AG08396 (cell line): ENCODE measurements at places on chromosomes 5 and 9.

GRCh38 chr9:128341435-128341849 lies 1.1 kb downstream of the SLC27A4 start:
- peak; percentile 81 for DNase-seq

DNA sequence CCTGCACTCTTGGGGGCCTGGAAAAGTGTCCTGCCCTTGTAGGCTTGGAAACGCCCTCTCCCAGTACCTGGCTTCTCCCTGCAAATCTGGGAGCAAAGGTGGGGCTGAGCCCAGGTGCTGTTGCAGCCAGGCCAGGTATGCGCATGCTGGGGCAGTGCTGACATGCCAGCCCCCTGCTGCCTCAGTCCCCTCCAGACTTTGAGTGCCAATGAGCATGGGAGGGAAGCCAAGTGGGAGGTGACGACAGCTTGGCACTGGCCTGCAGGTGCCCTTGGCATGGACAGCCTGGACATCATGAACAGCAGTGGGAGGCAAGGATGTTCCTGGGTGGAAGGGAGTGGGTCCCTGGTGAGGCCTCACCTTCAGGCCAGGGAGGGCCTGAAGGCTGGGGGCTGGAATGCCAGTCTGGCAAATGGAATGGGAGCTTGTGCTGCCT lies 1494.4 kb upstream of the NUDT12 start:
- no peak for DNase-seq

- DNase-seq, result no peak
Observed at GRCh38 chr9:6072453-6072852, 57.0 kb upstream of the RANBP6 start.

GRCh38 chr5:113548396-113548795 lies 34.9 kb downstream of the YTHDC2 start:
- DNase-seq, result no peak

- no peak for DNase-seq
Observed at GRCh38 chr5:50965654-50966375, 299.4 kb downstream of the PARP8 start.

DNA sequence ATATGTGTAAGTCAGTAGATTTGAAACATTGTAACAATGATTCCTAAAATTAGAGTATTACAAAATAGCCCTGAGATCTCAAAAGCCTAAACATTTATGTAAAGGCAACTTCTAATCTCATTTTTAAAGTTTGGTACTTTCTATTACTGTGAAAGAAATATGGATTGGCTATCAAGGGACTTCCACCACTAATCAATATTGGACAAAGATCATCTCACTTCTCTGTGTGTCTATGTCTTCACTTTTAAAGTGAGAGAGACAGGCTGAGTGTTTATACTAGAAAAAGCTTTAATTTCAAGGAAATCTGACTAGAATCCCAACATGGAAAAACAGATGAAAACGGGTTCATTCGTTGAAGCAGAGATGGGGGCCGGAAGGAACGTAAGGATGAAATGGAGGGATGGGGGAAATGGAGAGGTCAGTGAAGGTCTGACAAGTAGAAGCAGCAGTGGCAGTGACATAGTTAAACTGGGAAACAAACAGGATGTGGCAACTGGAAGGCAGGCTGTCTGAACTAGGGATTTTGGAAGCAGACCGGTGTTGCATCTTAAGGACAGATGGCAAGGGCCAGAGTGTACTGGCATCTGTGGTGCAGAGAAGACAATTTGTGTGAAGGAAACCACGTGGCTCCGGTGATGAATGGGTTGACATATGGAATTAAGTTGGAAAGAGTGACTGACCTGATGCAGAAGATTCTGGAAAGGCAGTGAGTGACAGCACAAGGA lies 60.8 kb downstream of the PDE4D start:
- DNase-seq, result no peak

GRCh38 chr5:94691291-94691690 lies 72.8 kb downstream of the SLF1 start:
- no peak for DNase-seq

GRCh38 chr5:85320495-85320894 lies 935.8 kb upstream of the EDIL3 start:
- DNase-seq, result no peak

- no peak for DNase-seq
Observed at GRCh38 chr5:59597690-59598546, 295.6 kb downstream of the PDE4D start.

DNA sequence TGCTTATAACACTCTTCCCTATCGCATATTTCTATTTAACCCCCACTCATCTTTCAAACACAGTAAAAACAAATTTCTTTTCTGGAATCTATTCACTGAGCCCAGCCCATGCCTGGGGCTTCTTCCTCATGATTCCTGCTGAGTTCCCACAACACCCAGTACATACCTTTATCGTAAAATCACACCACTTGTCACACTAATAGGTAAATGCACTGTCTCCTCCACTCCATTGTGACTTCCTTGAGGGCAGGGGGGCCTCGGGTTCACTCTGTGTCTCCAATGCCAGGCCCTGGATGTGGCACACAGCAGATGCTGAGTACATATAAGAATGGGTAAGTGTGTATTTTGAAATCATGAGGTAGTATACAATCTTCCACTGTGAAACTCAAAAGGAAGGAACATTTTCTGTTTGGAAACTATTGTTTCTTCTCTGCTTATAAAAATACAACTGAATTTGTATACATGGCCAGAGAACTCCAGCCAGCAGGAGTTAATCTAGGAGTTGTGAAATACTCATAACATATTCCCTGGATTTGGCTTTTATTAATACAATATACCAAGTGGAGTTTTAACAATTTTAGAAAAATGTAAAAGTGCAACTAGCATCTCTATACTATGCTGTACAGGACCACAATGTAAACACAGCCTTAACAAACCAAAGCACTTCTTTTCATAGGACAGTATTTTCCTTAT lies 7.2 kb downstream of the PLK2 start:
- no peak for DNase-seq

DNA sequence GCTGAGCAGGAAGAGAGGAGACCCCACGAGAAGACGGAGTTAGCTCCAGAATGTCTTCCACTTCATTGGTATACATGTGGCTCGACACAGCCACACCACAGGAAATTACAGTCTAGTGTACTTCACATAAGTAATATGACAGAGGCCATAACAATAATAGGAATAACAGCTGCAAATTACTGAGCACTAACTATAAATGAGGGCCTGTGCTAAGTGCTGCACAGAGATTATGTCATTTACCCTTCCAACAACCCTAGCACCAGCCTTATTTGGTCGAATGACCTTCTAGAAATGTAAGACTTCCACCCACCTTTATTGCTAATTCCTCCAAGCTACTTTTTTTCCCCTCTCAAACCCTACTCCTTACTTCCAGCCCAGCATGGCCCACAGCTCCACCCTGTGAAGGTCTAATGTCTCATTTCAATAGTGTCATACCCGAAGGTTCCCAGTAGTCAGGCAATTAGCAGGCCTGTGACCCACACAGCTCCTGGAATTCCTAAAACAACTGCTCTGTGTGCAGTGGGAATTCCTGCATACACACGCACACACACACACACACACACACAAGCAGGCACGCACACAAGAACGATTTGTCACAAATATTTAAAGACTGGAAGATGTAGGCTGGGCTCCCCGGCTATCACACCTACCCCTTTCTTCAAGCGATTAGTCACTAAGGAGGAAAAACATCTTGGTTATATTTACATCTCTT lies 134.5 kb downstream of the FRMD3 start:
- DNase-seq, result peak; percentile 35

DNA sequence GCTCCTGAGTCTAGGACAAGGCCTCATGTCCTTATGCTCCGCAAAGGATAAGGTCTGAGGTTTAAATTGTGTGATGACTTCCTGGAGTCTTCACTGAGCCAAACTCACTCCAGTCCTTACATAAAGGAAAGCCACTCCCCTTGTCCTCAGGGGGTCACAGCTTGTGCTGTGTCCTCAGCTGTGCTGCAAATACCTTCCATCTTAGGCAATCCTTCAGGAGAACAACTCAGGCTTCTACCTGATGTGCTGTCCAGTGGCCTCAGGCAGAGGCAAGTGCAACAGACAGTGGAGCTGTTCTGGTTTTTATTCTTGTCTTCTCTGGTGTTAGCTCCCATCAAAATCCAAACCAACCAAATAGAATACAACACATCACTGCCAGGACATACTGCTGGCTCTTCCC lies 151.5 kb downstream of the TAF11L14 start:
- DNase-seq, result no peak

GRCh38 chr5:40928886-40929448 lies 19.7 kb downstream of the C7 start:
- no peak for DNase-seq

GRCh38 chr5:143850050-143850683 lies 38.2 kb downstream of the HMHB1 start:
- no peak for DNase-seq

DNA sequence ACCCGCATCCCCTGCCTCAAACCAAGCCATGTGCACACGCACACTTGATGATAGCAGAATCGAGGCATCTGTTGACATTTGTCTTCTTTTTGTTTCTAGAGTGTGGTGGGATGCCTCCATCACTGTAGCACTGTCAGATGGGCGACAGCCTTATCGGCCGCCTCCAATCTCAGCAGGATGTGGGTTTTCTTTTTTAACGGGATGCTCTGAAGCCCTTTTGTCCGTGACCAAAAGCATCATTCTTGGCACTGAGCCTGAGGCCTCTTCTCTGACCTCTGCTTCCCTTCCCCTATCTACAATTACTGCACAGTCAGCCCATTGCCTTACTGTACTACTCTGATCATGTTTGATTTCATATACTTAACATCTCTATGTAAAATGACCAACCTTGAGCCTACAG lies 78.3 kb downstream of the LMNB1 start:
- no peak for DNase-seq

- no peak for DNase-seq
Observed at GRCh38 chr9:102405218-102405867, 589.8 kb upstream of the CYLC2 start.

DNA sequence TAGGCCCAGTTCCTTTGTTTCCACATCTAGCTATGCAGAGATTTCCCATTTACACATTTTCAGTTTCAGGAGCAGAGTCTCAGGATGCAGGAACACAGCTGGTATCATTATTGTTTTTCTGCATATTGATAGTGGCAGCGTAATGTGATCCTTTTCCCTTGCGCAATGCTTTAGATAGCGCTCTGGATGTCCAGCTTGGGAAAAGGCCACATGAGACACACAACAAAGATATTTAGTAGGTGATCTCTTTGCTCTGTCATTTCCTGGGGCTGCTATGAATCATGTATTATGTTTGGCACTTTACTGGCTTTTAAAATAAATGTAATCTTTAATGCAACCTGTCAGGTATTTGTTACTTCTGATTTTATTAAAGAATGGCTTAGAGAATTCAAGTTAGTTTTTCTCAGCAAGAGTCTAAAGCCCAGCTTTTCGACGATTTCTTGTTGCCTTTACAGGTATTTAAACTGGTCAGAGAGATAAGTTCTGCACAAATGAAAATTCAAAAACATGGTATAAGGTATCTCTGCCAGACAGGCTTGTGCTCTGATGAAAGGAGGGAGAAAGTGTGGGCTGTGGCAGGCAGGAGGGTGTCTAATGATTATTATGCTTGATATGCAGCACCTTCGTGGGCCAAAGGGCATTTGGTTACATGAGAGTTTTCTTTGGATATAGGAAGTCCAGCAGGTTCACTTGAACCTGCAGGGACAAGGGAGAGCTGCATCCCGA lies 42.2 kb downstream of the PTTG1 start:
- peak; percentile 36 for DNase-seq

- peak; percentile 25 for DNase-seq
Observed at GRCh38 chr9:120579139-120580050, 572 bp downstream of the CDK5RAP2 start.

- DNase-seq, result no peak
Observed at GRCh38 chr9:133108794-133109641, 12.0 kb downstream of the RALGDS start.

DNA sequence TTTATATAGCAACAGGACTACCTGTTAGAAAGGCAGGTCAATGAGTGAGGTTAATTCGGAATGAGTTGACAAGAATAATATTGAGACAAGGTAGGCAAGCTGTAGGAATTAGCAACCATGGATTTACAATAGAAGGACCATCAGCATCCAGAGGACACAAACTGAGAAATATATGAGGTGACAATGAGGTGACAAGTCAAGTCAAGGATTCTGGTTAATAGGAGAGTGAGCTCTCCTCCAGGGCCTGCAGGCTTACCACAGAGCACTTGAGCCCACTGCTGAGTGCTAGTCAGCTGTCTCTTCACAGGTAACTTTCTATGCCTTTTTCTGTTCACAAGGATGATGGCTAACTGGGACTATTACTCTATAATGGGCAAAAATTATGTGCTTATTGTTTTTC lies 227.2 kb downstream of the MRPS30 start:
- DNase-seq, result no peak

- peak; percentile 34 for DNase-seq
Observed at GRCh38 chr5:34639852-34640626, 16.1 kb upstream of the RAI14 start.

DNA sequence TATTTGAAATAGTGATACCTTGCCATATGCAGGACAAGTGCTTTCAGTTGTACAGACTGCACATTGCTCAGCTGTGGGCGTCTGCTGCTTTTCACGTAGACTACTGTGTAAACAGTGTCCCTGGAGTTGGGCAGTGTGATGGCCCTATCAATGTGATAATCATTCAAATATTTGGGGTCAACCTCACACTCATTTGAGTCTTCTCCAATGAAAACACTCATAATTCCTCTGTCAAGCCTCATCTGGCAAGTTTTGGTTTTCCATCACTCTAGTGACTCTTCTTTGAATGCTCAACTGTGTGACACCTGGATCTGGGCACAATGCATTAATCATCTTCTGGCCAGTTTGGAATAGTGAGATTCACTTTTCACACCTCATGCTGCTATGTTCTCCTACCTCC lies 64.4 kb downstream of the UGCG start:
- no peak for DNase-seq

GRCh38 chr9:113503613-113504211 lies 40.2 kb downstream of the RGS3 start:
- DNase-seq, result no peak

DNA sequence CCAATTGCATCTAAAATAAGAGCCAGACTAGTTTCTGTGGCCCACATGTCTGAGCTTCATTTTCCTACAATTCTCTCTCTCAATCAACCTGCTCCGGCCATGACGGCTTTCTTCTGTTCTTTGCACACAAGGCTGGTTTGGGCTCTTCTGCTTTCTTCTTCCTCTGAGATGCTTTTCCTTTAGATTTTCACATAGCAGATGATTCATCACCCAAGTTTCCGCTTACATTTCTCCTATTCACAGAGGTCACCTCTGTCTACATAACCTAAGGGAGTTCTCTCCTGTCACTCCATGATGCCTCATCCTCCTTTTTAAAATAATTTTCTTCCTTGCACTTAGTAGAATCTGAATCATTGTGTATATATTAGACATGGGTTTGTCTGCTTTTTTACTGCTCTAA lies 334.6 kb upstream of the TUSC1 start:
- DNase-seq, result no peak
